Germinal center (tissue), 1 donor: ENCODE measurements at places on chromosomes 7 and 10.

- no peak for DNase-seq
Observed at GRCh38 chr7:128881458-128882125, 18.9 kb downstream of the ATP6V1F start.

- DNase-seq: no peak
Observed at GRCh38 chr7:1025743-1026581, 18.4 kb upstream of the GPR146 start.

- no peak for DNase-seq
Observed at GRCh38 chr10:78759456-78760120, 309.2 kb upstream of the ZMIZ1 start.

DNA sequence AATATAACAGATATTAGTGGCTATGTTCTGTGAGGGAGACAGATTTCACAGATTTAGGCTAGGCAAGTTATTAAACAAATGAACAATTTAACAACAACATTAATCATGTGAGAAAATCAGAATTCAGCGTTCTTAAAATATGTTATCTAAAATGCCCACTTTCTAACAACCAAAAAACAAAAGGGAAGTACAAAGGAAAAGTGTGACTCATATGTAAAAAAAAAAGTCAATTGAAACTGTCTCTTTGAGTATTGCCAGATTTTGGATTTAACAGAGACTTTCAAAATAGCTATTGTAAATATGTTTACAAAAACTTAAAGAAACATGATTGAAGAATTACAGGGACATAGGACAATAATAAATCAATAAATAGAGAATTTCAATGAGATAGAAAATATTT, 34.8 kb upstream of the ARHGAP22 start:
- no peak for DNase-seq
